ENCODE measurements at places on chromosomes 6 and 20.
A peak's percentile ranks its signal among the peaks of the same experiment; 100 is the strongest.

GRCh38 chr6:99297415-99297814, 52.1 kb downstream of the FAXC start:
- no peak for DNase-seq

GRCh38 chr6:113735491-113735890, 121.7 kb upstream of the MARCKS start:
- no peak for DNase-seq

DNA sequence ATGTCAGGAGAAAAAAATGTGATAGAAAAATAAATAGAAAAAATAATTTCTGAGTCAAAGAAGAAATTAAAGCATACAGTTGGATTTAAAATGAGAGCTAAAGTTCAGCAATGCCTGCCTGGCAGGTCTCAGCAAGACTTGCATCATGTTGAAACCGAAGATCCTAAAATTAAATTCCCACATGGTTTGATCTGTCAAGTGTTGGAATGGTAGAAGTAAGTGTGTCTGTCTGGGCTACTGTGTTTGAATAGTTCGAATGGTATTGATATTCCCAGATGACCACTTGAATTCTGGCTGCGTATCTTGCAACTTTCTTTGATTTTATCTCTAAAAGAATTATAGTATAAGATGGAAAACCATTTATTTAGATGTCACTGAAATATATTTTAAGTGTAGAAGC, 1349.6 kb downstream of the EPHA7 start:
- DNase-seq = no peak

- no peak for DNase-seq
Measured at GRCh38 chr6:18055714-18056382, 66.6 kb downstream of the NHLRC1 start.

DNA sequence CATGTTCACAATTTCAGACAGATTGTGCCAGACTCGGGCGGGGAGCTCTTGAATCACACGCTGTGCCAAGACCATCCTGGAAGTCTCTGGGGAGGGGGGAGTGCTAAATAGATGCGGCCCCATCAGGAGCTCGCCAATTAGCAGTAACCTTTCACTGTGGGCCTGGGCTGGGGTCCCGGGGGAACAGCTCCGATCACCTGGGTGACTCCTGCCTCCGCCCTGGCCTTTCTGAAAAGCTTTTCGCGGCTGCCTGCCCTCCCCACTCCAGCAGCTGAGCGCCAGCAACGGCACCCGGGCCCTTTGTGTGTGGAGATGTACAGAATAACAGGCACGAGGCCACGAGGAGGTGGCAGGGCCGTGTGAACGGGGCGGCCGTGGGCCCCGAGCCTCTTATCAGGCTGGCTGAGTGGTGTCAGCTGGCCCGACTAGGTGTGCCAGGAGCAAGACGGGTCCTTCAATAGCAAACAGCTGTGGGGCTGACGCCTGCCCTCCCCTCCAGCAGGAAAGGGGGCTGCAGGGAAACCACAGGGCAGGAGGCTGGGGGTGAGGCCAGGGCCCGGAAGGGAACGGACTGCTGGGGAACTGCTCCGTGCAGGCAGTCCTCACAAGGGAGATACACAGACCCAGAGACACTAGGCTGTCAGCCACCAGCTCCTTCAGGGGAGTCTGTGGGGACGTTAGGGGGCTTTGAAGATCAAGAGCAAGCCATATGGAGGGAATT, 56.8 kb downstream of the NOL4L start:
- DNase-seq = peak; percentile 95

GRCh38 chr20:1108437-1108920, 9.9 kb upstream of the PSMF1 start:
- peak; percentile 25 for DNase-seq

DNA sequence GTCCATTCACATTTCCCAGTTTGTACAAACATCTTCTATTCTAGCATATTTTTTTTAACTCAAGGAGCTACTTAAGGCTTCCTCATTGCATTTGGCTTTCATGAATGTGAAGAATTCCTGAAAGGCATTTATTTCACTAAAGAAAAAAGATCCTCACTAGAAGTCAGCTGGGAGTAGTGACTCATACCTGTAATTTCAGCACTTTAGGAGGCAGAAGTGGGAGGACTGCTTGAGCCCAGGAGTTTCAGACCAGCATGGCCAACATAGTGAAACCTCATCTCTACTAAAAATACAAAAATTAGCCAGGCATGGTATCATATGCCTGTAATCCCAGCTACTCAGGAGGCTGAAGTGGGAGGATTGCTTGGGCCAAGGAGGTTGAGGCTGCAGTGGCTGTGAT, 30.9 kb upstream of the XRN2 start:
- DNase-seq = no peak

Measured in NCI-H1092 (cell line).